ENCODE measurements at places on chromosomes 1 and 21.

DNA sequence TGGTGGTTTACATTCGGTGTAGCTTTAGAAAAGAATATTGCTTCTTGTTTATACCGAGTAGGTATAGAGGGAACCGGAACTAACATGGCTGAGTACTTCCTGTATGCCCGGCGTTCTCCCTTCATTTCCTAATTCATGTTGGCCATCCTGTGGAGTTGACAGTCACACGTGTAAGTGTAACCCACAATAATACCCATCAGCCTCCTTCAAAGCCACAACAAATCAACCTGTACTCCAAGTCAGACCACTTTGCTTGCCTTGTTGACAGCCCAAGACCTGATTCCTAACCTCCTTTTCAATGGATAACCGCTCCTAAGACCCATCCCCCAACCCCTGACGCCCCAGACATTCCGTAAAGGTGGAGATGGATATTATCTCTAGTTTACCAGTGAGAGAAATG is 42.1 kb downstream of the UBE2U start:
- DNase-seq = no peak

- DNase-seq = no peak
Measured at GRCh38 chr1:15707239-15707925, 23.3 kb downstream of the PLEKHM2 start.

DNA sequence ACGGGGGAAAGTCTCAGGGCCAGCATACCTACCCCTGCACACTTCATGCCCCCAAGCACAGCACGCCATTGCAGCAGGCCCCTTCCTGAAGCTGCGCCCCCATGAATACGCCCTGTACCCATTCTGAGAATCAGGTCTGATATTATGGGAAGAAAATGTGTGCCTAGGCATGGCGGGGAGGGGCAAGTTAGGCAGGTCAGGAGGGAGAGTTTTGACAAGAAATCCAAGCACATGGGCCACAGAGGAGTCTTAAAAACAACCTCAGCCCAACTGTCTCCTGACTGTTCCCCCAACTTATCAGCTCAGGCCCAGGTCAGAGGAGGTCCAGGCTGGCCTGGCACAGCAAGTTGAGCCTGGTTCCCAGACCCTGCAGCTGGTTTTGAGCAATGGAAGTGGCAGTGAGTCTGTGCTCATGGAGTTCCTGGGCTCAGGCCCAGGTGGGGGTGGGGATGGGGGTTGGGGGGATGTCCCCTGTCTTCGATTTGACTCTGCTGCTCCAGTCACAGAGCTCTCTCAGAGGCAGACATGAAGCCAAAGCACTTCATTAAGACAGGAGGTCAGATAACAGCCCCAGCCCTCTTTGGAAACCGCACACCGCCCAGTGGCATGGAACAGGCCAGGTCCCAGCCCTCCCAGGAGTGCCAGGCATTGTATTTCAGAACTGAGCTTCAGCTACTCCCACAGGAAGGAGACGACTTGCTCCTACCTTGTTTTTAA is 20.6 kb upstream of the BCAR3 start:
- no peak for DNase-seq

GRCh38 chr1:32746130-32746529 is 43.6 kb upstream of the SYNC start:
- no peak for DNase-seq
